ENCODE measurements at places on chromosomes 5 and 9.

DNA sequence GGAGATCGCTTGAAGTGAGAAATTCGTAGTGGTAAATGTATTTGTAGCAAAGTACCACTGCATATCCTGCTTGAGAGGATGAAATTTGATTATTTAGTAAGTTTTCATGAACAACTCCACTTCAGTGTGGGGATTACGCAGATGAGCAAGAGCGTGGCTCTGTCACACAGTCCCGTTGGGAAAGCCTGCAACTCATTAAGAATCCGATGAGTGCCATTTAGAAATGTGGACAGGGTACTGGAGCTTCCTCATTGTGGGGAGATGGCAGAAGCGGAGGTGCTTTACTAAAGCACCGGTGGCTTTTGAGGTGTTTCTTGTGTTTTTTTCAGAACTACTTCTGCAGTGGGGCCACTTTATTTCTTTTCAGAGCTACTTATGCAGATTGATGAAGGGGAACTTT is 1.4 kb downstream of the TJP2 start:
- DNase-seq, result no peak

- DNase-seq, result no peak
Measured at GRCh38 chr5:154372661-154373060, 73.1 kb upstream of the SAP30L start.

DNA sequence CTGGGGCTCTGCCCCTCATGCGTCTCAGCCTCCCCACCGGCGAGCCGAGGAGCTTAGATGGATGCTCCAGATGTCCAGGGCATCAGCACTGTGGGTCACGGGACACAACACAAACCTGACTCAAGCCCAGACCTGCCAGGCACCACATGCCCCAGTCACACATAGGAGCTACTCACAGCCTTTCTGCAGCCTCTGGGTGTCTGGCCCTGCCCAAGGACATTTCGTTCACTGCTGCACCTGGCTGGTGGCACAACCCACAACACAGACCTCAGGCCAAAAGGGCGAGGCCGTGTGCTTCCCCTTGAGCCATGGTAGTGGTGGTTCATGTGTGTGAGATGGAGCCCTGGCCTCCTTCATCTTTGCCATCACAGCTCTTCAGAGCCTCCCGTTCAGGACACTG is 89.6 kb upstream of the FCN2 start:
- DNase-seq, result no peak

GRCh38 chr5:175671013-175671412 is 13.1 kb downstream of the HRH2 start:
- DNase-seq, result no peak

GRCh38 chr5:77229887-77230286 is 19.4 kb downstream of the PDE8B start:
- no peak for DNase-seq

- no peak for DNase-seq
Measured at GRCh38 chr9:97459326-97459725, 42.1 kb upstream of the TMOD1 start.

GRCh38 chr9:93297659-93298497 is 113.9 kb downstream of the WNK2 start:
- no peak for DNase-seq

GRCh38 chr9:100352201-100352726 is 478 bp downstream of the TEX10 start:
- DNase-seq, result no peak

DNA sequence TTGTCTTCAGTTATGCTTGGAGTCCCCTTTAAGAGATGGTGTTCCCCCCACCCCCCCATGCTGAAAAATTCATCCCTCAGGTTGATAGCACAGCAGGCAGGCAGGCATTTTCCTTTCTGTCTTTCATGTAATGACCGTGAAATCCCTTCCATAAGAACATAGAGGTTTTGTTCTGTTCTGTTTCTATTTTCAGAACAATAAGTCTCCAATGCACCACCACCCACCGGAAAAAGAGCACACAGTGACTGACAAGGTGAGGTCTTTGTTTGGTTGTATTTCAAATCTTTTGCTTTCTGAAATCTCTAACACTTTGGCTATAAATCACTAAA is 52.4 kb downstream of the DMRT2 start:
- no peak for DNase-seq

- no peak for DNase-seq
Measured at GRCh38 chr9:95587021-95587964, 70.5 kb upstream of the PTCH1 start.

GRCh38 chr5:120683580-120683979 is 219.5 kb downstream of the PRR16 start:
- no peak for DNase-seq

GRCh38 chr5:69113851-69114250 is 20.0 kb downstream of the SLC30A5 start:
- DNase-seq, result no peak
